ENCODE measurements at places on chromosomes 13 and 19.

GRCh38 chr19:29090783-29091526 lies 122.0 kb downstream of the UQCRFS1 start:
- no peak for DNase-seq

- DNase-seq, result no peak
Observed at GRCh38 chr13:82370316-82370715, 1512.0 kb downstream of the SLITRK1 start.

DNA sequence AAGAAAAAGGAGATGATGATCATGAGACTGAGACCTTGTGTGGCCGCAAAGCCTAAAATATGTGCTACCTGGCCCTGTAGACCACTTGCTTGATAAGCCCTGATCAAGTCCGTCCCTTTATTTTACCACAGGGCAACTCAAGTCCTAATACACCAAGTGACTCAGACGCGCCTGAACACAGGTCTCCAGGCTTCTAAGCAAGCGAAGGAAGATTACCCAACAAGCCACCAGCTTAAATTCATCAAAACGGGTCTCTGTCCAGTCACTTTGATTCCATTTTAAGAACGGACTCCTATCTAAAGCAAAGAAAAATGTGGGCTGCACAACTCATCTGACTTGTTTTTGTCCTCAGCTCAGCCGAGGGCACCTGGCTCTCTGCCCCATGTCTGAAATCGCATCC lies 26.8 kb downstream of the SLC7A1 start:
- DNase-seq, result no peak

- peak; percentile 42 for DNase-seq
Observed at GRCh38 chr13:28590461-28590860, 68.5 kb upstream of the POMP start.

DNA sequence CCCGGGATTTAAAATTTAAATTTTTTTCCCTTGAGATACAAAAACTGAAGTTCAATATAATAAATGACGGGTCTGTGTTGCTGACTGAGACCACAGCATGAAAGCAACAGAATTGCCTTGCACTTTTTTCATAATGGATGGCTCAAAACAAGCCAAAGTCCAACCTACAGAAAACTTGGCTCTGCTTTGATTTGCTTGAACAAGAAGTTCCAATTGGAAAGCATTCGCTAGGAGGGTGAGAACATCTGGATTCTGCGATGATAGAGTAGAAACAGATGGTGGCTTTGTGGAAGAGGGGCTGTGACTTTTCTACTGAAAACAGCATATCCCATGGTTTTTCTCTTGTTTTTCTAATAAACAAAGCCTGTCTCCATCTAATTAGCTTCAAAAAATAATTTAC lies 46.4 kb downstream of the THSD1 start:
- no peak for DNase-seq

- peak; percentile 31 for DNase-seq
Observed at GRCh38 chr19:17332677-17333581, 1.7 kb downstream of the ANO8 start.

DNA sequence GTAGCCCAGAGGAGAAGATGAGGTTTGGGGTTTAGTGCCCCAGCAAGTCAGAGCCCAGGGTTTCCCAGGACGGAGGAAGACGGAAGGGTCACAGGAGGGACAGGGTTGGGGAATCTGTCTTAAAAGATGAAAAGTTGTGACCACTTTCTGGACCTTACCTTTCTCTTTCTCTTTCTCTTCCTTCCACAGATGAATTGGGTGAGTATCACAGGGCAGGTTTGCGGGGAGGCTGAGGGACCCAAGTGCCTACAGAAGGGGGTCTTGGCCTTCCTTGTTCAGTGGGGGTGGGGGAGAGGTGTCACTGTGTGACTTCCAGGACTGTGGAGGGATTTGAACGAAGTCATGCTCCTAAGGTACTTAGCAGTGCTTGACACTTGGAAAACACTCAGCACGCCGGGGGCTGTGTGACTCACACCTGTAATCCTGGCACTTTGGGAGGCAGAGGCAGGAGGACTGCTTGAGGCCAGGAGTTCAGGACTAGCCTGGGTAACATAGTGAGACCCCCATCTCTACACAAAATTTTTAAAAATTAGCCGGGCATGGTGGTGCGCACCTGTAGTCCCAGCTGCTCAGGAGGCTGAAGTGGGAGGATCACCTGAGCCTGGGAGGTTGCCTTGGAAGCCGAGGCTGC lies 8.5 kb downstream of the RELB start:
- DNase-seq, result no peak

GRCh38 chr19:43760941-43761340 lies 6.2 kb upstream of the SMG9 start:
- no peak for DNase-seq

DNA sequence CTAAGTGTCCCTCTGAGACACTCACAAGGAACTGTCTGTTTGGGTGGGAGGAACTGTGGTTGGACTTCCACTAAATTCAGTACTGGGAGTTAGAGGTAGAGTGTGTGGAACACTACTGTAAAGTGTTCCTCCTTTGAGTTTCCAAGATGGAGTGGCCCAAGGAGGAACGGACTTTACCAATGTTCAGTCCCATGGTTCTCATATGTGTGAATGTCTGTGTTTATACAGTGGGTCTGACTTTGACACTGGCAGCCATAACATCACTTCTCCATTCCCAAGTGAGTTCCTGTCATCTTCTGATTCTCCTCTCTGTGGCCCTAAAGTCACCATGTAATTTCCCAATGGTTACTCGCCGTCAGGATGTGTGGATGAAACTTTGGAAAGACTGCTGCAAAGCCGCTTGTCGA lies 136.8 kb upstream of the SERP2 start:
- DNase-seq, result no peak

GRCh38 chr13:23059173-23059572 lies 121.6 kb upstream of the SGCG start:
- DNase-seq, result no peak
